ENCODE measurements at places on chromosomes 13 and 19.

DNA sequence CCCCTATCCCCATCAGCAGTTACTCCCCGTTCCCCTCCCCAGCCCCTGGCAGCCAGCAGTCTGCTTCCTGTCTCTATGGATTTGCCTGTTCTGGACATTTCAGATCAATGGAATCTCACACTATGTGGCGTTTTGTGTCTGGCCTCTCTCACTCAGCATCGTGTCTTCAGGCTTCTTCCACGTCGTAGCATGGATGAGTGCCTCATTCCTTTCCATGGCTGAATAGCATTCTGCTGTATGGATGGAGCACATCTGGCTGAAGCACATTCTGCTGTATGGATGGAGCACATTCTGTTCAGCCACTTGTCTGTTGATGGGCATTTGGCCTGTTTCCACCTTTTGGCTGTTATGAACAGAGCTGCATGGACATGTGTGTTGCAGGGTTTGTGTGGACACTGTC lies 29.5 kb downstream of the CRTC1 start:
- DNase-seq: no peak

- no peak for DNase-seq
Observed at GRCh38 chr13:51425410-51426042, 27.3 kb downstream of the INTS6 start.

- DNase-seq: no peak
Observed at GRCh38 chr13:103130681-103131210, 64.5 kb upstream of the SLC10A2 start.

- DNase-seq: peak; percentile 6
Observed at GRCh38 chr19:18659281-18660050, 22.6 kb downstream of the KLHL26 start.

GRCh38 chr19:33631609-33631973 lies 9.8 kb downstream of the CHST8 start:
- no peak for DNase-seq

DNA sequence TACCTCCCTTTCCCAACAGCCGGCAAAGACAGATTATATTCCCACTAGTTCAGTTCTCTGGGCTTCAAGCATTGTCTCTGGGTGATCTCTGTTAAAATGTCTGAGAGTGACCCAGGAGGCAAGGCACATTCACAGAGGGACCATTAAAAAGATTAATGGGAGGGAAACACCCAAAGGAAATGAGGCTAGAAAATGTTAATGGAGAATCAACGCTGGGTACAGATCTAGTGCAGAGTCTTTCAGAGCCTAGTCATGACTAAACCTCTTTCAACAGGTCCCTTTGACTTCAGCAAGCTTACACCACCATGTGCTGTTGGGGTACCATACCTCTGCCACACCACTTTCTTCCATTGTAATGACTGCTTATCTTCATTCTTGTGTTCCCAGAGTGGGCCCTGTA lies 358.6 kb downstream of the DCT start:
- DNase-seq: no peak

GRCh38 chr13:47598340-47598911 lies 402.6 kb downstream of the SUCLA2 start:
- no peak for DNase-seq

DNA sequence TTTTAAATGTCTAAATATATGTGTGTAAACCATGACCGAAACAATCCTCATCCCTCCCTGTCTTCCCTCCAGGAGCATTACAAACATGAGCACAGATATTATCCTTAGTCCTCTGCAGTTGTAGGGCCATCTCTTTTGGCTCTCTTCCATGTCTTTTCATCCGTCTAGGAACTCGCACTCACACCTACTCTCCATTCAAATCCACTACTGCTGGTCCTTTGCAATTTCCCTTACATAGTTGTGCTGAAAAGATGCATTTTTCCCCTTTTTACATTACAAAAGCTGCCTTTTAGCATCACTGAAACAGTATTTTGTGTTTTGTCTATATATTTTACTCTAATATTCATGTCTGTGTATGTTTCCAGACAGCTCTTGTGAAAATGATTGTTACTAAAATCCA lies 237.8 kb downstream of the DACH1 start:
- DNase-seq: no peak

All from GF-D8 (cell line).